ENCODE measurements at places on chromosomes 13 and 19.
A peak's percentile ranks its signal among the peaks of the same experiment; 100 is the strongest.

- no peak for DNase-seq
Observed at GRCh38 chr19:29704562-29705558, 10.2 kb downstream of the C19orf12 start.

DNA sequence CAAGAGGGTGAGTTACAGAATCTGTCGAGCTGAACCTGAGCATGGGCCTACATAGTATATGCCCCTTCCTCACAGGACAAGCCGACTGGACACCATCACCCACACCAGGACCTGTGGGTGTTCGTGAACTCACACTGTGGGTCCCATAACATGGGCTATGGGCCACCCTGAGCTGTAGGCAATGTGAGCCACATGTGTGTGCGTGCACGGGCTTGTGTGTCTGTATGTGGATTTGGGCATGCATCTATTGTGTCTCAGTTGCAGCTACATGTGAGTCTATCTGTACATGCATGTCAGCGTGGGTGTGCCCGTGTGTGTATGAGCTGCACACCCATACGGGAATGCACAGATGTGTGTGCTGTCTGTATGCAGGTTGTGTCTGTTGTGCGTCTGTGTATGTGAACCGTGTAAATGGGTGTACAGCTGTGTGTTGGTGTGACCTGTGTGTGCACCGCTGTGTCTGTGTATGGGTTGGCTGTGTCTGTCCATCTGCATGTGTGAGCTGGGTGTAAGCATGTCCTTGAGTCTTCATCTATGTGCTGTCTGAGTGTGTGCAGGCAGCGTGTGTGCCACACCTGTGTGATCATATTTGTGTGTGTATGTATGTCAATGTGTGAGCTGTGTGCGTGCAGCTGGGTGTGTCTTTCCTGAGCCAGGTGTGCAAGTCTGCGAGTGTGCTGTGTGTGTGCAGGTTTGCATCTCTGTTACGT is 1.7 kb downstream of the NOTCH3 start:
- no peak for DNase-seq

DNA sequence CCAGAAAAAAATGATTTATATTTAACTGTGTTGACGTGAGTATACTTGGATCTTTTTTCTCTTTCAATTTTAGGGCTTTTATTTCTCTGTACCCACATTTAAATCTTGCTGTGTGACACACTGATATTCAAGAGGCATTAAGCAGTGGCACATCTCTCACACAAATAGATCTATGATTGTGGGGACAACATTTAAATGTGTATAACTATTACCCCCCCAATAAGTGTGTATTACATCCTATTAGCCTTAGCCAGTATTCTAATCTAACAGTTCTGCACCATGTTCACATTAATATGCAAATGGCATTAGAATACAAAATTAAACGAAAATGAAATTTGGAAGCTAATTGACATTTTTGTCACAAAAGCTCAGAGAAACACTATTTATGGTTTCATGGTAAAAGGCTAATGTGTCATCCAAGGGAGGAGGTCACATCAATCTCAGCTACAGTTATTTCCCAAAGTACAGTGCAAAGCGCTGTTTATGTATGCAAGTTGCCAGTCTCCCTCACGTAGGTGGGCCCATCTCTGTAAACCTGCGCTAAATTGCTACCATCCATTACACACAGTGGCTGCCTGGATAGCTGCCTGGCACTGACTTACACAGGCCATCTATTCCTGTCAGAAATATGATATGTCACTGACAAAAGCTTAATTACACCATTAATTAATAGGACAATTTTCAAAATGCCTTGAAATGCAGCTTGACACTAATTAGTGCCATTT is 984.7 kb upstream of the PCDH9 start:
- DNase-seq: no peak

DNA sequence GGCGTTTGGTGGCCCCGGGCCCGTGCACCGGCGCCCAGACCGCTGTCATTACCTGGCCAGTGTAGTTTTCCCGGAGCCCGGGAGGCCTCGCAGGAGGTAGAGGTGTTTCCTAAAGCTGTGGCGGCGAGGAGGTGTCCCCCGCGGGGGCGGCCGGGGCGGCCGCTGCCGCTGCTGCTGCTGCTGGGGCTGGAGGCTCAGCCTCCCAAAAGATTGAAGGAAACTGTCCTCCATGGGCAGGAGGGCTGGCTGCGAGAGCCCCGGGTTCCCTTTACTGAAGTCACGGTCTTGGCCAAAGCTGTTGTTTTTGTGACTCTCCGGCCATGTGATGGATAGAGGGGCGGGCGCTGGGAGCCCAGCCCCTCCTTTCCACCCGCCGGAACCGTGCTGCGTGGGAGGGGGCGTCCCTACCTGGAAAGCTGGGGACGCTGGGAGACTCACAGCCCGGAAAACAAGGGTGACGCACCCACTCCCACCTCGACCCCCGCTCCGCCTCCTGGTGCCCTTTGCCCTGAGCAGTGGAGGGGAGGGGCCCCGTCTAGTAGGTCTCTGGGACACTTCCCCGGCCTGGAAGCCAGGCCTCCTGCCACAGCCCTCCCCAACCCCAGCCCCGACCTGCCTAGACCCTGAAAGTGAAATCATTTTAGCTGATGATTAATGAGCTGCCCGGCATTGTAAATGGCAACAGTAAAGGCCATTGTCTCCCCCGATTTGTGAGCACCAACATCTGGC is at the start of gene N4BP2L1:
TSS of gene N4BP2L1 (minus strand) at position 279 of the 729 bp plus-strand sequence. CDS start at position 231, 48 bp downstream.
- no peak for DNase-seq

DNA sequence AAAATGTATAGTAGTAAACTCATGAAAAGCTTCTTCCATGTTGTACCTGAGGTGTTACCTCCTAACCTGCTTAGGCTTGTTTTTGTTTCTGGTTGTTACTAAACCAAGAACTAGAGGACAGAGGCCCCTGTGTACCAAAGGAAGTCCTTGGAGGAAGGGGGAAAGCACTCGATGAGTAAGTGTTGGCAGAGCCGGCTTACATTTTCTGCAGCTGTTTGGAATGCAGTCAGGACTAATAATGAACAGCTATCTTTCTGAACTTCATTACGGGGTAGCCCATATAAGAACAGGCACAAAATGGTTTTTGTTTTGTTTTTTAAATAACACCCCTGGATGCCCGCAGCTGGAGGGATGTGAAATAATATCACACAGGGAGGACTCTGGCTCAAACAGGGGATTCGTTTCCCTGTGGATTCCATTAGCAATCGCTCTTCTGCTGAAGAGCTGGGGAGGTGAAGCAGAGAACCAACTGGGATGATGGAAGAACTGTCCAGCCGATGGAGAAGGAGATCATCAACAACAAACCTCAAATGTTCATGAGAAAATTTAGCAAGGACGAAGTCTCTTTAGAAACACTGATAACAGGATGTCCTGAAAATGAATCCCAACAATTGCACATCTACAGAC is 214.2 kb upstream of the MAB21L1 start:
- DNase-seq: no peak

- no peak for DNase-seq
Observed at GRCh38 chr19:8329996-8330395, 8.7 kb downstream of the RPS28 start.

GRCh38 chr13:97561182-97561581 is 127.2 kb downstream of the RAP2A start:
- no peak for DNase-seq

DNA sequence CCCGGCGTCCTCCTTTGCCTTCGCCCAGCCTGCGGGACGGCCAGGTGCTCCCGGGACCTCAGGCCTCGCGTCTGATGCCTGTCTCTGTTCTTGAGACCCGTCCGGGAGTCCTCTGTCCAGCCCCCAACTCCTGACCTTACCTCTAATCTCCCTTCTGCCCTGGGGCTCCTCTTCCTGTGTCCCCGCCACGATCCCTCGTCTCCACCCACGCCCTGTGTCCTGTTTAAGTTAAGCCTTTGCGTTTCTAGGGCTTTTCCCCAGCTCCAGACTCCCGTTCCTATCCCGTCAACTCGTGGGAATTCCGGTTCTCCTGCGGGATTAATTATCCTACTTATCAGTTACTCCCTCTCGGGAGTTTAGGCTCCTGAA is 686 bp downstream of the LENG8 start:
- no peak for DNase-seq

- DNase-seq: no peak
Observed at GRCh38 chr13:79919091-79919490, 421.8 kb downstream of the SPRY2 start.

- DNase-seq: no peak
Observed at GRCh38 chr19:18991006-18991405, 42.3 kb downstream of the SUGP2 start.

DNA sequence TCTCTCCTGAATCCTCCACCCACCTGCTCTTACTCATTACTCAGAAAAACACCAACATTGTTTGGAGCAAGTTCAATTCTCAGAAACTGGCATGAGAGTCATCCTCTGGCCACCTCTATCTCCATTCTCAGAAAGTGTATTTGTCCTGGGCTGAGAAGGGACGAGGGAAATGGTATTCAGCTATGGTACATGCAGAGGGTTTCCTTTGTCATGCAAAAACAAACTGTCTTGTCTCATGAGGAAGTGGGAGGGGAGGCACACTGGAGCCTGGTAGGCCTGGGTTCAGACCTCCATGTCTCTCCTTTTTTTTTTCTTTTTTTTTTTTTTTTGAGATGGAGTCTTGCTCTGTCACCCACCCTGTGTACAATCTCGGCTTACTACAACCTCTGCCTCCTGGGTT is 31.9 kb upstream of the LILRA2 start:
- DNase-seq: no peak

DNA sequence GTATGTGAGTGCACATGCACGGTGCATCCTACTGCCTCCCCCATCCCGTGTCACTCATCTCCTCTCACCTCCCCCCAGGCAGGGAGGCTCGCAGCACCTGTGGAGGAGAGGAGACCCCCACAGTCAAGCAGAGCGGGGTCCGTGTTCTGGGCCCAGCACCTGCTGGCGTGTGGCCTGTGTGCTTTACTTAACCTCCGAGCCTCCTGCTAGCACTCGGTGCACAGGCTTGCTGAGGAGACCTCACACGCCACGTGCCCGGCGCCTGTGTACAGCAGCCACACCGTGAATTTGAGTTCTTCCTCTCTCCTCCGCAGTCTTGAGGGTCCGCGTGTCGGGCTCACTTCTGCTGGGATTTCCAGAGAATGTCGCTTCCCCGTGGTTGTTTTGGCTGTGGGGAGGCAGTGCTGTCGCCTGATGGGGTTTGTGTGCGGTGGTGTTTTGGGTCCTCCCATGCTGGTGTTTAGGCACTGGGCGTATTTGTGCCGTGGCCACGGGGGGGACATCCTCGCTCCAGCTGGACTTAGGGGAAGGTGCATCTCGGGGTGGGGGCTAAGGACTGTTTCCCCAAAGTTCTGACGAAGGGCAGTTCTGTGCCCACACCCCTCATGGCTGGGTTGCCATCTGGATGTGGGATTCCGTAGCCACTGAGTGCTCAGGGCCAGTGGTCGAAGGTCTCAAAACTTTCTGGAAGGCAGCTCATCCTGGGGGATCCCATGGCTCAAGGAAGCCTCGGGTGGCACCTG is 34.8 kb upstream of the TMEM255B start:
- DNase-seq: no peak

- DNase-seq: no peak
Observed at GRCh38 chr19:23222998-23223652, 27.1 kb downstream of the ZNF724 start.

- DNase-seq: no peak
Observed at GRCh38 chr19:2683430-2684003, 19.0 kb downstream of the GNG7 start.

GRCh38 chr13:68064001-68064770 is 834.0 kb upstream of the PCDH9 start:
- DNase-seq: no peak

DNA sequence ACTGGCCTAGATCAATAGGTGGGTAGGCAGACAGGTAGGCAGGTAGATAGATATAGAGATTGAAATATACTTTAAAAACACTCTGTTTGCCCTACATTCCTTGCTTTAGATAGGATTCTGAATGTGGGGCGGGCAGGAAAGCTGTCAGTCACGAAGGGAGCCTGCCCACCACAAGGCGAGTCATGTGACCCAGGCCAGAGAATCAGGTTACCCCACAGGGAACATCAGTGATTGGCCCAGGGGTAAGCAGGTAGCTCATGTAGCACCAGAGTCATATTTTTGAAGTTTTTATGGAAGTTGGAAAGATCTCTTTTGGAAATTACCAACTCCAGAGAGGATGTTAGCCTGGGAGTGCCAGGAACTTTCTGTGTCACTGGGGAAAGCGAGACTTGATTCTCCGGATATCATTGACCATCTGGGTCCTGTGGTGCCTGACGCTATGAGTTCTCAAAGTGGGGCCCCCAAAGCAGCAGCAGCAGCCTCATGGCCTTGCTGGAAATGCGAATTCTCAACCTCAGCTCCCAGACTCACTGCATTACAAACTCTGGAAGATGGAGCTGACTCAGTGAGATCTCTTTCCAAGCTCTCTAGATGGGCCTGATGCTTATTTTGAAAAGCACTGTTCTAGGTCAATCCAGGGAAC is 60.3 kb downstream of the IRS2 start:
- DNase-seq: no peak

GRCh38 chr13:30446126-30446500 is 19.6 kb downstream of the HMGB1 start:
- DNase-seq: no peak

DNA sequence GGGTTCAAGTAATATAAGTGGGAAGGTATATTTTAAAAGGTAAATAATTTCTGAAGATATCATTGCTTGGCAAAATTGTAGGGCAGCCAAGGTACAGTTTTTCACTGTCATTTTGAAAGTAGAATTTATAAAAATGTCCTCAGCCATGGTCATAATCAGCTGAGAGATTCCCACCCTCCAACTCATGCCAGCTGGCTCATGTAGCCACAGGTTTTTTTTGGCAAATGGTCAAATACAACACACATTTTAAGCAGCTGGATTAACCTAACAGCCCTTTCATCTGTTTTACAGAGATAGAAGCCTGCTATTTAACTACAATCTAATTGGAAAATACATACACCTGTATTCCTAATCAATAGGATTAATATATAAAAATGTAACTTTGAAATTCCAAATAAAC is 619.2 kb upstream of the SGCG start:
- DNase-seq: no peak

DNA sequence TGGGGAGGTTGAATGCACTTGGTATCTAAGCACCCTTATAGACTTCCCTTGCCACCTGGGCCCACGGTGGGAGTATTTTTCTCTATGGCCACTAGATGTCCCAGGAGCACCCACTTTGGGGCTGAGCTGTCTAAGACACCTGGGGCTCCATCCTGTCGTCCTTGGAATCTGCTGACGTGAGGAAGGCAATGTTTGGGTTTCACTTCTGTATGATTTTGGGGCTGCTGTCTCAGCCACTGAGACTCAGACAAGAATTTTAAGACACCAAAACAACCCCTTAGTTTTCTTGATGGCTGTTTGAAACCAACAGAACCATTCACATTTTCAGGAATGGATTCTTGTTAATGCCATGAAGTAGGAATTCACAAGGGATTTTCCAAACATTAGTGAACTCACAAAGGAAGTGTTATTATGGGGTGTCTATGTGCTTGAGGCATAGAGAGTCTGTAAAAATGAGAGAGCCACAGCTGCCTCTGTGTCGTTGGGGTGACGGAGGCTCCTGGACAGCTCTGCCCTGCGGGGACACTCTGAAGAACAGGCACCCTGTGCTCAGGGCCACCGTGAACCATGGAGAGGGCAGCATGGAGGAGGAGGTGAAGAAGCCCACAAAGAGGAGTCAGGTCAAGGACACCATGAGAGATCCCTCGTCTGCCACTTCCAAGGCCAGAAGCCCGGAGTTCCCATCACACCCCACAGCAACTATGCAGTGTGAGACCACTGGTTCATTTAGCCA is 106.8 kb upstream of the SPATA13 start:
- DNase-seq: peak; percentile 62

- DNase-seq: no peak
Observed at GRCh38 chr19:31110336-31110735, 238.9 kb downstream of the TSHZ3 start.

GRCh38 chr19:38717051-38717450 is 27.2 kb downstream of the CAPN12 start:
- no peak for DNase-seq

Data from NCI-H460 (cell line).